ENCODE measurements at places on chromosomes 12 and 14.

DNA sequence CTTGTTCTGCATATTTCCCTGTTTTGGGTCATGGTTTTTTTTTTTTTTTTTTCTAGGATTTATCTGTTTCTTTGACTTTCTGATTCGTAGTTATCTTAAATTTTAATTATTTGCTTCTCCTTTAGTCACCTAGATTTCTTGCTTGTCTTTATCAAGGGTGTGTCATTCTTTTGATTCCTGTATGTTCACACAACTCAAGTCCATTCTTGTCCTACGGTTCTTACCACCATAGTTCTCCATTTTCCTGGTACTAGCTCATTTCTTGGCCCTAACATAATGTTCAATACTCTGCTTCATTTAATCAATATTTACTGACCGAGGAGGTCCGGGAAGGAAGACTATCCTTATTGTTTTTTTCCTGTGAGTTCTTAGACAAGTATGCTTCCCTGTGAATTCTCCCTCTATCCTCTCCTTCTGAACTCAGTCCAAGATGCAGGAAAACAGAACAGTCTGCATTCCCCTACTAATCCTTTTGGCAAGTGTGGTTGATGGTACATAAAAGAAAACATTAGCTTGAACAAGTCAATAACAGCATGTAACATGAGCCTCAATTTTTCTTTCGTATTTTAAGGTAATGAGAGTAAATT lies 1346.4 kb upstream of the SEL1L start:
- DNase-seq: no peak

DNA sequence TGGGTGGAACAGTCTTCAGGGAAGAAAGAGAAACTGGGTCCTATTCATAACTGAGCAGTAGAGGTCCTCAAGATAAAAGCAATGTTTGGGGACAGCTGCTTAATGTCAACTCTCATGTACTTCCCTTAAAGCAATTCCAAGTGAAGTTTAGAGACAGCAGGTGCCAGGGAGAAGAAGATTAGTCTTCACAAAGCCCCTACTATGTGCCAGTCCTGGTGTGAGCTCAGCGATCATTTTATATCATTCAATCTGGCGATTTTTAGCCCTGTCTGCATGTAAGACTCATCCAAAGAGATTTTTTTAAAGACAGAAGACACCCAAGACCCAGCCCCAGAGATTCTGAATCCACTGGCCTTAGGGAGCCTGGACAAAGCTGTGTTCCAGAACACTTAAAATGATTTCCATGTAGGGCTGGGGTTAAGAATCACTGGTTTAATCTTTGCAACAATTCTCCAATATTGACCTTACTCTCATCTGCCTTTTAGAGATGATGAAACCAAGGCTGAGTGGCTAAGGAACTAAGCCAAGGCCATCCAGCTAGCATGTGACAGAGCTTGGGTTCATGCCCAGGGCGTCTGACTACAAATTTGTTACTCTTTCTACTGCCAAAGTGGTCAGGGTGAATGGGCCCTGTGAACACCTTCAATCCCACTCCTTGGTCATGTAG lies 404.5 kb upstream of the TBX3 start:
- no peak for DNase-seq

- no peak for DNase-seq
Observed at GRCh38 chr14:101115652-101116051, 212.1 kb upstream of the RTL1 start.

GRCh38 chr14:102560458-102561261 lies 31.8 kb upstream of the RCOR1 start:
- DNase-seq: no peak

DNA sequence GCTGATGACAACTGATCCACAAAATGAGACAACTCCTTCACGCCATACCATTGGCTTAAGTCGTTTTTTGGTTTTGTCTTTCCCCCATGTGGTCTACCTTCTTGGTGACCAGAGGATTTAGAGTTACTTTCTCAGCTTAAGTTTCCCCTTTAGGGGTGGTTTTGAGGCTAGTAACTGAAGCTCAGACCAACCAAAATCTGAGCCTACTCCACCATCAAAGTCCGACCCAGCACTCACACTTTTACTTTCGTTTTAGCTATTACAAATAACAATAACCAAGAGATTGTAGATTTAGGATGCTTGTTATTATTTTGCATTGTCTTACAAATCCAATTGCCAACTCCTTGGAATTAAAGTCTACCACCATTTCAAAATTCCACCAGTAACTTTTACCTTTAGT lies 130.6 kb upstream of the MDM1 start:
- DNase-seq: no peak

- no peak for DNase-seq
Observed at GRCh38 chr12:54666008-54666407, 17.8 kb upstream of the DCD start.

GRCh38 chr14:81219759-81220579 lies 790 bp downstream of the GTF2A1 start:
- no peak for DNase-seq

DNA sequence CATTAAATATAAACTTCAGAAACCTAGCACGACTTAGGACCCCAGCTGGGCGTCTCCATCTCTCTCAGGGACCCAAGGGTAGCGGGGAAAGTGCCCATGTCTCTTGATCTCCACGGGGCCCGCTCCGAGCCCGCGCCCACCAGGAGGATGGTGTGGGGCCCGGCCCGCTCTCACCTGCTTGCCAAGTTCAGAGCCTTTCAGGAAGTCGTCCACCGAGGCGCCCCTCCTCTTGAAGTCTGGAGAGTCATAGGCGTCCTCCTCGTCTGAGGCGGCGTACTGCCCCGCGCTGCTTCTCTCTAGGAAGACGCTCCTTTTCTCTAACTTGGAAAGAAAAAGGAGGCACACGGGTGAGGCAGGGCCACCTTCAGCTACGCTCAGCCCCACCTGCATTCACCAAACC lies 96.9 kb downstream of the PIWIL1 start:
- DNase-seq: no peak

DNA sequence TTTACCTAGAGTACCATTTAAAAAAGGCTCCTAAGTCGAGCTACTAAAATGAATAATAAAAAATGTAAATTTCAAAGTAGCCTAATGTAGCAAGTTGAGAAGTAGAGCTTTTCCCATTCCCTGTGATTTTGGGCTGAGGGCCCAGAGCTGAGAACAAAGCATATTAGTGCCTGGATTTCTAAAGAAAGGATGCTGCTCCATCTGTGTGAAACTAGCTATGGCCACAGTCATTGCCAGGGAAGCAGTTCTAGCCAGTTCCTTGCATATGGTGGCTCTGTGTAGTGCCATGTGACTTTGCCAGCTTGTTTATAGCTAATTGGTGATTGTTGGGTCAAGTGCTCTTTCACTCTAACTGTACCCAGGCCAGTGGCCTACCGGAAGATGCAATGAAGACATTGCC lies 20.4 kb upstream of the FBXO33 start:
- no peak for DNase-seq

- no peak for DNase-seq
Observed at GRCh38 chr12:13038491-13039161, 5.6 kb upstream of the FAM234B start.

DNA sequence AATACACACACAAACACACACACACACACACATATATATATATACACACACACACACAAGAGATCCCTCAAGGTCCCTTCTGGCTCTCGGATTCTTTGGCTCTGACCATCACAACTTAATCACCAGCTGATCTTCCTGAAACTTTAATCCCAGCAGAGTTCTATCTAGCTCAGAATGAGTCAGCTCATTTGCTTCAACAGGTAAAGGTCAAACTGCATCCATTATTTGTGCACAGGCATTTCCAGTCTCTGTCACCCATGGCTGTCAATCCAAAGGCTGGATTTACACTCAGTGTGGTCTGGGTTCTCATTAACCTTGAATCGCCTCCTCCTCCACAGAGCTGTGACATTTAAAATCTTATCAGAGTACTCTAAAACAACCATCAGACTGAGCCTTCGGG lies 113.3 kb upstream of the TMPO start:
- no peak for DNase-seq

- DNase-seq: no peak
Observed at GRCh38 chr12:41067941-41068645, 120.0 kb upstream of the PDZRN4 start.

DNA sequence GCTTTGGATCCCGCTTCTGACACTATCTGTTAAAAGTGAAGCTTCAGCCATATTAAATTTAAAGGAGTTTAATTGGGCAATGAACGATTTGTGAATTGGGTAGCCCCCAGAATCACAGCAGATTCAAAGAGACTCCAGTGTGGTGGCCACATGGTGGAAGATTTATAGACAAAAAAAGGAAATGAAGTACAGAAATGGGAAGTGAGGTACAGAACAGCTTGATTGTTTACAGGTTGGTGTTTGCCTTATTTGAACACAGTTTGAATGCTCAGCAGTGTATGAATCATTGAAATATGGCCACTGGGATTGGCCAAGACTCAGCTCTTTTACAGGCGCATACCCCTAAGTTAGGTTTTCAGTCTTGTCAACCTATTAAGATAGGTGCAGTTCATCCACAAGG lies 21.9 kb downstream of the CCDC91 start:
- no peak for DNase-seq

GRCh38 chr14:83170165-83170564 lies 1636.5 kb upstream of the SEL1L start:
- no peak for DNase-seq

GRCh38 chr14:99759546-99759925 lies 33.7 kb upstream of the EML1 start:
- DNase-seq: no peak

GRCh38 chr14:50301914-50302313 lies 10.1 kb downstream of the L2HGDH start:
- DNase-seq: no peak

GRCh38 chr14:95204705-95205104 lies 47.4 kb upstream of the DICER1 start:
- no peak for DNase-seq

DNA sequence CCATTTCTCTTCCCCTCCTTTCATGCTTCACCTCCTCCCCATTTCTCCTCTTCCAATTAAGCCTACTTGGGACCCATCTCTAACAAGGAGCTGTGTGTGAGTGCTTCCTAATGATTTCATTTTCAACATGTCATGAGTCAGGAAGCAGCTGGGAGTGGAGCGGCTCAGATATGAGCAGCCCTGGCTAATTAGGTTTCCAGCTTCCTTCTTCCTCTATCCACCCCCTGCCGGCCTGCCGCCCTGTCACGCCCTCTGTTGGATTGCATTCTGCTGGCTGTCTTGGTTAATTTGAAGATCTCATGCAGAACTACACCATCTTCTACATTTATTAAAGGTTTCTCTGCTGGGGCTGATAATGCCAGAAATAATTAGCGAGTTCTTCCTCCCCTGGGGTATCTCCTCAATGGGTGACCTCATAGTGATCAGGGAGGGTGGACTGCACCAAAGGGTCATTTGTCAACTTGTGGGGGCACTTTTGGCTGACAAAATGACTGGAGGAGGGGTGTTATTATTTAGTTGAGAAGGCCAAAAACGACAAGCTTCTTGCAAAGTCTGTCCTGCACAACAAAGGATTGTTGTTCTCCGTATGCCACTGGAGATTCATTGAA lies 300.9 kb upstream of the SRRM4 start:
- DNase-seq: no peak

GRCh38 chr12:84507956-84508850 lies 404.4 kb downstream of the SLC6A15 start:
- DNase-seq: no peak

DNA sequence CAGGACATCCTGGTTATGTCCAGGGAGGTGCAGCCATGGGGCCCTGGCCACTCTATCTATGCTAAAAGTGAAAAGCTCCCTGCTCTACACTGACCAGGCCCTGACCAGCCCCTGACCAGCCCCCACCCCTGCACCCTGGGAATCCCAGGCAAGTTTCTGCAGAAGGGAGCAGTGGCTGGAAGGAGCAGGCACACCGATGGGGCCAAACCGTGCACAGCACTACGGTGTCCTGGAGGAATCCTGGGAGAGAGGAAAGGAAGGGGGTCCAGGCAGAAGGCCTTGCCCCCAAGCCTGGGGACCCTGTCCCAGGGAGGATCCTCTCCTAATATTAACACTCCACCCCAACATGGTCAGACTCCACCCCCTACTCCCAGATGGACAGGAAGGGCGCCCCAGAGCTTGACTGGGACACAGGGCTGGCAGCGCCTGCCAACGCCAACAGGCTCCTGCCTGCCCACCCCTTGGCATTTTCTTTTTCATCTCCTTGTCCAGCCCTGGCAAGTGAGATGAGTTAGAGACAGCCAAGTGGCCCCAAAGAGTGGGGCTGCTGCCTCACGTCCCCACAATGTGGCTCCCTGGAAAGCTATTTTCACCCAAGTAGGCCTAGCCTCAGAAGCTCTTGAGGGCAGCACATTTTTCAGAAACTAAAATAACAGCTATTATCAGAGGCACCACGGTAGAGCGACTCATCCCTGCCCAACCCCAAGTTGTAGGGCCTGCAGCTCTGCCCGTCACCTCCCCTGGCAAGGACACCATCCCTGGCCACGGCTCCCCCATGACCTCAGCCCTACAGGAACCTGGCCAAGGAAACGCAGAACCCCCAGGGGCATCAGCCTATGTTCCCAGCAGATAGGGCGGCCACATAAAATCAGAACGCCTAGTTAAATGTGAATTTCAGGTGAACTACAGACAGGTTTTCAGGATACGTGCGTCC lies 82.6 kb downstream of the SCARB1 start:
- no peak for DNase-seq

DNA sequence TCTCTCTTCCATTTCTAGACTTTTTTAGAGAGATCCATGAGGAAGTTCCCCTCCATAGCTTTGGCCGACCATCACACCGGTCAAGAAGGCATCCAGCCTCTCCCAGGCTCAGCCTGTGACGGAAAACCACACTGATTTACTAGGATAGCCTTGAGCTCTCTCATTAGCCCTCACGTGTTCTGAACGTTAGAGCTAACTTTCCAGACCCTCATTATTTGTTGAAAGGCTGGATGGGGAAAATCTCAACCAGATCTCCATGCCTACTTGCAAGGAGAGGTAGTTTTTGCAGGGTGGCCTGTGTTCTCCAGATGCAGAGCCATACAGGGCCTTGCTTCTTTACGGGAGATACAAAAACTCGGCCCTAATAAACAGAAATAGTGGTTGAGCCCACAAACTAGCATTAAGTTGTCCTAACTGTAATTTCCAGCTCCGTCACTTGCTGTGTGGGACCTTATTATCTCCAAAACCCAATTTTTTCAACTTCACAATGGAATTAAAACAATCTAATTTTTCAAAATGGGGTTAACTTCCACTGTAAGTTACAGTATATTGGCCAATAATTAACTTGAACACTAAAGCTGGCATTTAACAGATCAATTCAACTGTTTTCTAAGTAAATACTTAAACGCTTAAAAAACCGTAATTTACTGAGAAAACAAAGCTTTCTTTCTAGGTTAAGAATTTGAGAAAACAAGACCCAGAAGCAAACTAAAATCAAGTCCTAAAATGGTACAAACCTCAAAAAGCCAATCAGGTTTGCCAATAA lies 65.3 kb downstream of the KLHL28 start:
- no peak for DNase-seq

Data from renal cortex interstitium (tissue), 15 donors.